Activated CD8-positive, alpha-beta T cell treated with anti-CD3 and anti-CD28 coated beads for 36 hours (primary cell): ENCODE measurements at places on chromosomes 1 and 21.

DNA sequence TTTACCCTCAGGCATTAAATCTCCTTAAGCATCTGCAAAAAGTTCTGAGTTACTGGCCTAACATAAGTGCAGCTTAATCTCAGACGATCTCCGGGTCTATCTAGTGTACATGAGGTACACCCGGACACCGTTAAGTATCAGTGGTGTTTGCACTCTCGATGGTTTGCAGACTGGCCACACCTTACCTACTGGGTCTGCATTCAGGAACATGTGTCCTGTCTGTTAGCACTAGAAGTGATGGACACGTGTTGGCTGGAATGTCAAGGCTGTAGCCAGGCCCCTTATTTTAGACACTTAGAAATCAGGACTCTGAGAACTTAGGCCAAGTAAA is 783 bp upstream of the AGL start:
- peaks cover 16% of the 10 kb centered on the region for H3K36me3 ChIP-seq
- H3K27ac ChIP-seq = peak overlapping the region; percentile 91
- peaks cover 25% of the 10 kb centered on the region for H3K4me1 ChIP-seq
- peak overlapping the region; percentile 95 for H3K4me3 ChIP-seq
- no peaks in the 10 kb centered on the region for H3K27me3 ChIP-seq

GRCh38 chr1:153058154-153058553 is 842 bp upstream of the SPRR2A start:
- no peaks in the 10 kb centered on the region for H3K36me3 ChIP-seq
- peaks cover 15% of the 10 kb centered on the region for H3K27me3 ChIP-seq
- H3K27ac ChIP-seq = no peak overlapping the region
- H3K4me3 ChIP-seq = no peak overlapping the region
- no peaks in the 10 kb centered on the region for H3K4me1 ChIP-seq
- no peak for DNase-seq

- H3K27ac ChIP-seq = no peak overlapping the region
- H3K27me3 ChIP-seq = no peaks in the 10 kb centered on the region
- peaks cover 1% of the 10 kb centered on the region for H3K36me3 ChIP-seq
Observed at GRCh38 chr21:42763581-42764442, 110.4 kb downstream of the PDE9A start.

DNA sequence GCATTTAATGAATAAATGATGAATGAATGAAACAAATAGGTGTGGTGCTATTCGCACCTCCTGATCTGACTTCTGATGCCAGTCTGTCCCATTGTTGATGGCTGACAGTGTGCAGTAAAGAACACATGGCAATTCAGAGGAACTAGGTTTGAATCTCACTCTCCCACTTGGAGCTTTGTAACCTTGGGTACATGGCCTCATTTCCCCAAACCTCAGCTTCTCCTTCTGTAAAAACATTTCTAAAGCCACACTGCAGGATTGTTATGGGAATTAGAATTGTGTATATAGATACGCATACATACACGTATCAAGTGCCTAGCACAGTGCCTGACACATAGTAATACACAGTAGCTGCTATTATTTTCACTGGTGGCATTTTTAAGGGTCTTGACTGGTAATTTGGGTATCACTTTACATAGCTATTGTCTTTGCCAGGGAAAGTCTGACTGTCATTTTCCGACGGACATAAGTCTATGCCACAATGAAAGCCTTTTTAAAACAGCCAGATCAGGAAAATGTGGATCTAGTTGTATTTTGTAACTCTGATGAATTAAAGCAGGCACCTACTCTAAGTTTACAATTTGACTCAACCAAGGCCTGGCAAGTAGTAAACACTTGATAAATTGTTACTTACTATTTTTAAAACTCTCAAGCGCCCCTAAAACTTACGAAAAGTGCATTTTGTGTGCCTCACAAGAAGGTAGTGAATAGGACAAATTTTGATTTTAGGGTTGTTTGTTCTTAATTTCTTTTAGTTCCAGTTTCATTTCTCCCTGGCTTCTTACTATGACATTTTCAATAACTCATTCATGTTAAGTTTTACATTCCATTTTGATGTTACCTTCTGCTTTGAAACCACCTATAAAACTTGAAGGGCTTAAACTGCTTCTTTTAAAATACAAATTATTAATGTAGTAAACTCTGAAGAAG is 164.4 kb downstream of the SDCCAG8 start:
- H3K27ac ChIP-seq = no peak overlapping the region
- no peaks in the 10 kb centered on the region for H3K27me3 ChIP-seq
- peaks cover 34% of the 10 kb centered on the region for H3K4me1 ChIP-seq
- no peak overlapping the region for H3K4me3 ChIP-seq
- no peak for DNase-seq
- peaks cover 13% of the 10 kb centered on the region for H3K36me3 ChIP-seq

- no peak overlapping the region for H3K4me3 ChIP-seq
- no peaks in the 10 kb centered on the region for H3K36me3 ChIP-seq
- H3K27ac ChIP-seq = no peak overlapping the region
- H3K27me3 ChIP-seq = peaks cover 2% of the 10 kb centered on the region
Observed at GRCh38 chr21:14241297-14241696, 25.3 kb downstream of the RBM11 start.

DNA sequence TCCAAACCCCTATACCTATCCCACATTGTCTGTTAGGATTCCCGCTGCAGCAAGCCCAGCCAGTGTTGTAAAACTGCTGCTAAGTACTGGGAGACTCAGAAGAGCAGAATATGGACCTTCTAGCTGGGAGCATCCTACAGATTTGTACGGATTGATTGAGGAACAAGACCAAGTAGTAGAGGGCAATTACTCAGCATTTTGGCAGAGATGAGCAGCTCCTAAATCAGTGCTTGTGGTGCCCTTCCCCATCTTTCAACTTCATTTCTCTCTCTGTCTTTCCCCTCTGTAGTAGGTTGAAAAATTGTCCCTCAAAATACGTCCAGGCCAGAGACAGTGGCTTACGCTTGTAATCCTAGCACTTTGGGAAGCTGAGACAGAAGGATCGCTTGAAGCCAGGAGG is 37.3 kb upstream of the HTR1D start:
- H3K27me3 ChIP-seq = no peaks in the 10 kb centered on the region
- DNase-seq = no peak
- no peaks in the 10 kb centered on the region for H3K4me1 ChIP-seq
- no peak overlapping the region for H3K27ac ChIP-seq
- H3K36me3 ChIP-seq = no peaks in the 10 kb centered on the region
- no peak overlapping the region for H3K4me3 ChIP-seq

GRCh38 chr1:24893431-24893830 is 36.6 kb downstream of the RUNX3 start:
- H3K4me1 ChIP-seq = peaks cover 7% of the 10 kb centered on the region
- no peak overlapping the region for H3K4me3 ChIP-seq
- H3K36me3 ChIP-seq = peaks cover 15% of the 10 kb centered on the region
- peaks cover 1% of the 10 kb centered on the region for H3K27me3 ChIP-seq
- H3K27ac ChIP-seq = no peak overlapping the region

DNA sequence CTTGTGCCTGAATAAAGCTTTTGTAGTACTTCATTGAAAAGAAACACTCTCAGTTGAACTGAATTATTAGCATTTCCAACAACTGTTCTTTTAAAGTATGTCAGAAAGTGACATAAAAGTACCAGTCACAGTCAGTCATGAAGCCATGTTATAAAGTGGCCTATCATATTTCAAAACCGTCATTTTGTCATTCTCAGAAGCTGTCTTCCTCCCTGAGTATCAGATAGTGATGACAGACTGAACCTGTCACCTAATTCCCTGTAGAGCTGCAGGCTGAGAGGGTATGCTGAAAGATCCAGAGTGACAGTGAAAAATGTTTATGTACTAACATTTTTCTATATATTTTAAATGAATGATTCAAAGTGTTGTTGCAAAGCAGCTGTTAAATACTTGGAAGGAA is 1121.7 kb upstream of the PRMT6 start:
- no peaks in the 10 kb centered on the region for H3K4me1 ChIP-seq
- H3K4me3 ChIP-seq = no peak overlapping the region
- no peaks in the 10 kb centered on the region for H3K27me3 ChIP-seq
- no peaks in the 10 kb centered on the region for H3K36me3 ChIP-seq
- no peak overlapping the region for H3K27ac ChIP-seq
- no peak for DNase-seq

DNA sequence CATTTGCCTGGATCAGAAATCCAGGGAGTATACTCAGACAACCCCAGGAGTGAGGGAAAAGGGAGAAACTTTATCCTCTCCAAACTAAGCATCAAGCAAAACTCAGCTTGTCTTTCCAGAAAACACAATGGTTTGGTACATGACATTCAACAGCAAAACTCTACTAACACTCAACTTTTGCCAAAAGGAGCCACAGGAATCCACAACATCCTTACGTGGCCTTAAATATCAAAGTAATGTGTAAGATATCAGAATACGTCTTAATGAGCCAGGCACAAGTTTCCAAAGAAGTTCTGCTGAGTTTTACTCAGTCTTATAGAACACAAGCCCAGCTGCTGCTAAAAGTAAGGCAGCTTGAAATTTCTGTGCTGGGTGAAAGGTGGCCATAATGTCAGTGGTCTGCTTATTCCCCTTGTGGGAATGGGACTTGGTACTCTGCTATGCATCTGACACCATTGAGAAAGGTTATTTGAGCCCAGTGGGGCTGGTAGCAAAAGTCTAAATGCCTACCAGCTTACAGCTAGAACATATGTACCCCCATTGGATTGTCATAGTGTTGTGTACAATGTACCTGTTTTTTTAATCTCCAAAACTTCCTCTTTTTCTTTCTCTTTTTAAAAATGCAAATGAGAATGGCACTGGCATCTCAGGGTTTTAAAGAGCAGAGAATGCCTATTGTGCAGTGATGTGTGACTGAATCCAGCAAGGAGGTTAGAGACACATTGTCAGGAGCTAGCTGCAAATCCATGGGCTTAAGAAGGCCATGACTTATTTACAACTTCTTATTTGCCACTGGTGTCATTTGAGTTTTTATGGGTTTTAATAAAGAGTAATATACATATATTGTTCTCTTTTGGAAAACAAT is 62.0 kb upstream of the ST6GALNAC3 start:
- no peak overlapping the region for H3K4me3 ChIP-seq
- H3K4me1 ChIP-seq = peaks cover 2% of the 10 kb centered on the region
- H3K27me3 ChIP-seq = no peaks in the 10 kb centered on the region
- H3K36me3 ChIP-seq = no peaks in the 10 kb centered on the region

DNA sequence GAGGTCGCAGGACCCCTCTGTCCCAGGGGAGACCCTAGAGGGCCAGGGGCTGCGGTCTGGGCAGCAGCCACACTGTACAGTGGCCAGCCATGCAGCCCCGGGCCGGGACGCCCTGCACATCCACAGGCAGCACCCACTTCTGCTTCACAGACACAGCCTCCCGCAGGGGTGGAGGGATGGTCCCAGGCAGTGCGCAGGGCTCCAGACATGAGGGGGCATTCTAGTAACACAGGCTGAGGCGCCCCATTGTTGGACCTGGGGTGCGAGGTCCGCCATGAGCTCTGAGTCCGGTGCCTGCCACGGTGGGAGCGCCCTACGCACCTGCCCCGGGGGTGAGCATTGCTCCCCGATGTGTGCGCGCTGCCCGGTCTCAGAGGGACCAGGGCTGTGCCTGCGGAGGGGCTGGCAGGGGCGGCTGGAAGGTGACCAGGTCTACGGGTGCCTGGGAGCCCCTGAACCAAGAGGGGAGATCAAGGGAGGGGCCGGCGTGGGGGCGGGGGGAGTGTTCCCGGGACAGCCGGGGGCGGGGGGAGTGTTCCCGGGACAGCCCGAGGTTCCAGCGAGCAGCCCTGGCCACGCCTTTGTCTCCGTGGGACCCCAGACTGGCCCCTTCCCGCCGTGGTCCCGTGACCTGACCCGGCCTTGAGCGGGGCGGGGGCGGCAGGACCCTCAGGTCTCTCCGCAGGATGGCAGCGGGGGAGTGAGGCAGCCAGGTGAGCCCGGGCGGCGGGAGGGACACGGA is 4.5 kb downstream of the MMEL1 start:
- DNase-seq = no peak
- no peak overlapping the region for H3K27ac ChIP-seq
- H3K36me3 ChIP-seq = no peaks in the 10 kb centered on the region
- H3K4me3 ChIP-seq = no peak overlapping the region

GRCh38 chr1:89980605-89981004 is 14.3 kb upstream of the ZNF326 start:
- H3K36me3 ChIP-seq = no peaks in the 10 kb centered on the region
- H3K27me3 ChIP-seq = no peaks in the 10 kb centered on the region
- no peak for DNase-seq
- no peaks in the 10 kb centered on the region for H3K4me1 ChIP-seq
- no peak overlapping the region for H3K4me3 ChIP-seq

- no peak overlapping the region for H3K27ac ChIP-seq
- H3K36me3 ChIP-seq = no peaks in the 10 kb centered on the region
- no peaks in the 10 kb centered on the region for H3K27me3 ChIP-seq
- DNase-seq = peak; percentile 60
- H3K4me1 ChIP-seq = peaks cover 4% of the 10 kb centered on the region
Observed at GRCh38 chr1:231590453-231591198, 36.0 kb upstream of the DISC1 start.

DNA sequence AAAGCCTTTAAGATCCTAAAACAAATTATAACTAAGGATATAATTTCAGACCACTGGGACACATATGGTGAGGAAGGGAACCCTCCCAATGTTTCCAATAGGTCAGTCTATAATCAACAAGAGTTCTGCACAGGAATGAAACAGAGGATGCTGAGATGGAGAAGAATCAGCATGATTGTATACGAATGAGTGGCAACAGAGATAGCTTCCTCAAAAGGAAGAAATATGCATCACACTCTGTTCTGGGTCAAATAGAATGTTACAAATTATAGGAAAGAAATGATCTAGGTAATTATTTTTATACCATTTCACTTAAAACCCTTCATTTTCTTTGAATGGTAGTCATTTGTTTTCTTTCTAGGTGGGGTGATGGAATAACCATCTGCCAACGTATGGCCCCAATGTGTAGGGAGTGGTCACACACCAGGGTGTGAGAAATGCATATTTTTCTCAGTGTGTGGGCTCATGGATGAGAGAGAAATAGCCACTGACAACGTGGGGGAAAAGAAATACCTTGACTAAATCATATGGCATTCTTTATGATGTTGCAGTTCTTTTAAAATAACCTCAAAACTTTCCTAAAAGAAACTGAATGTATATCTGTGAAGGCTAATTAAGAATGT is 104.6 kb upstream of the IVNS1ABP start:
- DNase-seq = no peak
- no peak overlapping the region for H3K4me3 ChIP-seq
- H3K36me3 ChIP-seq = no peaks in the 10 kb centered on the region
- no peaks in the 10 kb centered on the region for H3K27me3 ChIP-seq
- H3K4me1 ChIP-seq = peaks cover 30% of the 10 kb centered on the region
- H3K27ac ChIP-seq = peak overlapping the region; percentile 83

- H3K4me3 ChIP-seq = no peak overlapping the region
- peaks cover 17% of the 10 kb centered on the region for H3K4me1 ChIP-seq
- peaks cover 47% of the 10 kb centered on the region for H3K27me3 ChIP-seq
- H3K36me3 ChIP-seq = peaks cover 3% of the 10 kb centered on the region
- DNase-seq = no peak
Observed at GRCh38 chr1:902802-903201, 20.9 kb upstream of the SAMD11 start.

- peaks cover 50% of the 10 kb centered on the region for H3K4me1 ChIP-seq
- H3K4me3 ChIP-seq = peak overlapping the region; percentile 71
- H3K27me3 ChIP-seq = no peaks in the 10 kb centered on the region
- H3K27ac ChIP-seq = peak overlapping the region; percentile 96
Observed at GRCh38 chr21:42684109-42684916, 30.9 kb downstream of the PDE9A start.

GRCh38 chr1:223338811-223339746 is 24.9 kb downstream of the SUSD4 start:
- H3K27ac ChIP-seq = no peak overlapping the region
- H3K36me3 ChIP-seq = no peaks in the 10 kb centered on the region
- H3K4me1 ChIP-seq = no peaks in the 10 kb centered on the region
- no peak for DNase-seq
